Activated CD8-positive, alpha-beta memory T cell treated with anti-CD3 and anti-CD28 coated beads for 48 hours (primary cell): ENCODE measurements at places on chromosomes 11 and 22.

- no peak for DNase-seq
Observed at GRCh38 chr11:15905366-15906104, 450.8 kb downstream of the SOX6 start.

DNA sequence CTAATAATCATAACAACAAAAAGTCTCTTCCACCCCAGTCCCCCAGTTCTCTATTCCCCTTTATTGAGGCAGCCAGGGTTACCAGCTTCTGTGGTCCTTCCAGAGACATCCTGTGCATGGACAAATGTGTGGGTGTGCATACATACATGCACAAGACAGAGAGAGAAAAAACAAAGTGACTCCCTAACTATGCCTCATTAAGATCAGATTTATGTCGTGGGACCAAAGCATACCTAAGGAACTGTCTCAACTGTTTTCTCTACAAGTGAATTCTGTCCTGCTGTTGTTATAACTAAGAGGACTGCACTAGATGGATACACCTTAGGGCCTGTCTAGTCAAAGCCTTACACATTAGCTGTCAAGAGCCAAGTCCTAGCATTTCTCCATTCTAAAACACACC, 106.7 kb downstream of the MRTFA start:
- no peak for DNase-seq

GRCh38 chr11:31558001-31558400, 48.4 kb downstream of the ELP4 start:
- no peak for DNase-seq

- no peak for DNase-seq
Observed at GRCh38 chr11:78806214-78807004, 231.7 kb upstream of the NARS2 start.

DNA sequence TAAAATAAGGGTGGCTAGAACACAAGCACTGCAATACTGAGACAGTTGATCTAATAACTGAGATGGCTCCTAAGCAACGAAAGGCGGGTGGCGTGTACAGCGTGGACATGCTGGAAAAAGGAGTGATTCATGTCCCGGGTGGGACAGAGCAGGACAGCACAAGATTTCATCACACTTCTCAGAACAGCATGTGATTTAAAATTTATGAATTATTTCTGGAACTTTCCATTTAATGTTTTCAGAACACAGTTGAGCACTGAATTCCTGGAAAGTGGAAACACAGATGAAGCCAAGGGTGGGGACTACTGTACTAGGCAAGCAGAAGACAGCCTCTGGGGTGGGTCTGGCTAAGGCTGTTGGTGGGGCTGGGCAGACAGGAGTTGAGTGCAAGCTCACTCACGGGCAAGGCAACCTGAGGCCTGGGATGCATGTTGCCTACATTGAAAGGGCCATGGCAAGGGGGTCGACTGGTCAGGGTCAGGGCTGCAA, 165.6 kb upstream of the DDI1 start:
- DNase-seq = no peak
